ENCODE measurements at places on chromosomes 1 and 21.
A peak's percentile ranks its signal among the peaks of the same experiment; 100 is the strongest.

GRCh38 chr1:113018911-113019310 lies 54.1 kb upstream of the LRIG2 start:
- DNase-seq: no peak

- DNase-seq: no peak
Measured at GRCh38 chr21:45011426-45011825, 63.0 kb upstream of the ADARB1 start.

GRCh38 chr1:207752456-207752998 lies 673 bp downstream of the CD46 start:
- DNase-seq: peak; percentile 38

- peak; percentile 48 for DNase-seq
Measured at GRCh38 chr1:65958561-65959350, 166.1 kb downstream of the PDE4B start.

DNA sequence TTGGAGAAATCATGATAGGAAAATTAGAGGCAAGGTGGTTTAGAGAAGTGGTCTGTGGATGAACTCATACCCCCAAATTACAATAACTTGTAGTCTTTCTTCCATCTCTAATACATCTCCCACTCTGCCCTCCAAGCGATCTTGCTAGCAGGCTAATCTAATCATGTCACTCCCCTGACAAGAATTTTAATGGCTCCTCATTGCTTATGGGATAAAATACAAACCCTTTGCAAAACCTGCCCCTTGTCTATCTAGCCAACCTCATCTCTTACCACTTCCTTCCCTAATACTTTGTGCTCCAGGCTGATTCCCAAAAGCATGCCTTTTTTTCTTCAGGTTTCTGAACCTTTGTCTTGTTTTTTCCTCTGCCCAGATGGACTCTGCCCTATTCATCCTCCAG lies 71.3 kb upstream of the LRRN2 start:
- no peak for DNase-seq

DNA sequence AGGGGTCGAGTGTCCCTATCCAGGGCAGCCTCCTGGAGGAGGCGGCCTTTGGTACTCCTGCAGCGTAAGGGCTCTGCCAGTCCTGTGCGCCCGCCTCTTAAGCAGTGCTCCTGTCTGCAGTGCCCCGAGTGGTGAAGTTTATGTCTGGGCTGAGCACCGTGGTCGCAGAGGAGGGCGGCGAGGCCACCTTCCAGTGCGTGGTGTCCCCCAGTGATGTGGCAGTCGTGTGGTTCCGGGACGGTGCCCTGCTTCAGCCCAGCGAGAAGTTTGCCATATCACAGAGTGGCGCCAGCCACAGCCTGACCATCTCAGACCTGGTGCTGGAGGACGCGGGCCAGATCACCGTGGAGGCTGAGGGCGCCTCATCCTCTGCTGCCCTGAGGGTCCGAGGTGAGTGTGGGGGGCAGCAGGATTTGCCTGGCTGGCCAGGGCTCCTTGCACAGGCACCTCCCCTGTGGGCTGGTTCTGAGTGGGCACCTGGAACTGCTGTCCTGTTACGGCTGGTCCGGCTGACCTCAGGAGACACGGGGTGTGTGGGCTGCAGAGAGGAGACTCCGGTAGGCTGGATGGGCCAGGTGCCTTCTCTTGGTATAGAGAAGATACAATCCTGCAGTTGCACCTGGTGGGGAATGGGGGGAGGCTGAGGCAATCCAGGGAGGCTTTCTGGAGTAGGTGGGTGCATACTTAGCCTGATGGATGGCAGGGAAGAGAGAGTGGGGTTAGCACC lies 66.8 kb downstream of the OBSCN start:
- peak; percentile 44 for DNase-seq

- DNase-seq: no peak
Measured at GRCh38 chr1:65896721-65897120, 104.0 kb downstream of the PDE4B start.

DNA sequence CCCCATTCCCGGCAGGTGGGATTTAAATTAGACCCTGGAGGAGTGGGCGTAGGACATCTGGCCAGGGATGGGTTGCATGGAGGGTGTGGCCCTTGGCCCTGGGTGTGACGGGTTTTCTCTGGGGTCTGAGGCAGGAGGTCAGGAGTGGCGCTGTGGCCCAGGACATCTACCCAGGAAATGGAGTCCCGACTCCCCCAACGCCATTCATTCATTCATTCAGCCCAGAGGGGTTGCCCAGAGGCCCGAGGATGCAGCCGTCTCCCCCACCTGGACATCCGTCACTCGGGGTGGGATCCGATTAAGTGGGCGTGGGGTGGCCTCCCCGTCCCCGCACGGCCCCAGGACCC lies 663 bp downstream of the ATP13A2 start:
- no peak for DNase-seq

DNA sequence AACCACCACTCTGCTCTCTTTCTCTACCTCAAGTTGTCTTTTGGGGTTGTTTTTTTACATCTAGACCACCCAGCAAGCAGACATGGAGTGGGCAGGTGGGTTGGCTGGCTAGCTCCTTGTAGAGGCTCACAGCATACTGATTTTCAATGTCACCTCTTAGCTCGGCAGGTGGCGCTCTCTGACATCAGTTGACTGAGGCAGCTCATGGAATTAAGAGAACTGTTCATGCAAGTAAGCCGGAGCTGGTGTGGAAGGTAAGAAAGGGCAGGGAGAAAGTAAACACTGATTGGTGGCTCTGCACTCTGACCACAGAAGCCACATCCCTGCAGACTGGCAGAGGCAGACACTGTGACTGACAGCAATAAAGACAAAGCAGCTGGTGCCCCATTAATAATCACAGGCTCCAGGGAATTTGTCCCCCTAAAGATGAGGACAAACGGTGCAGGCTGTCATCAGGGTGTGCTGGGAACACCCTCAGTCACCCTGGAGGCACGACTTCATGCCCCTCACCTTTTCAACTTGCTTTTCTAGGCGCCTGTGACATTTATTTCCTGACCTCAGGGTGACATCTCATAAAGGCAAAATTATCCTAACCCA lies 226.8 kb downstream of the LMX1A start:
- DNase-seq: peak; percentile 87

GRCh38 chr1:3627515-3628253 lies 2.9 kb downstream of the TPRG1L start:
- no peak for DNase-seq

GRCh38 chr1:153032677-153033308 lies 1.8 kb downstream of the SPRR1B start:
- DNase-seq: no peak

DNA sequence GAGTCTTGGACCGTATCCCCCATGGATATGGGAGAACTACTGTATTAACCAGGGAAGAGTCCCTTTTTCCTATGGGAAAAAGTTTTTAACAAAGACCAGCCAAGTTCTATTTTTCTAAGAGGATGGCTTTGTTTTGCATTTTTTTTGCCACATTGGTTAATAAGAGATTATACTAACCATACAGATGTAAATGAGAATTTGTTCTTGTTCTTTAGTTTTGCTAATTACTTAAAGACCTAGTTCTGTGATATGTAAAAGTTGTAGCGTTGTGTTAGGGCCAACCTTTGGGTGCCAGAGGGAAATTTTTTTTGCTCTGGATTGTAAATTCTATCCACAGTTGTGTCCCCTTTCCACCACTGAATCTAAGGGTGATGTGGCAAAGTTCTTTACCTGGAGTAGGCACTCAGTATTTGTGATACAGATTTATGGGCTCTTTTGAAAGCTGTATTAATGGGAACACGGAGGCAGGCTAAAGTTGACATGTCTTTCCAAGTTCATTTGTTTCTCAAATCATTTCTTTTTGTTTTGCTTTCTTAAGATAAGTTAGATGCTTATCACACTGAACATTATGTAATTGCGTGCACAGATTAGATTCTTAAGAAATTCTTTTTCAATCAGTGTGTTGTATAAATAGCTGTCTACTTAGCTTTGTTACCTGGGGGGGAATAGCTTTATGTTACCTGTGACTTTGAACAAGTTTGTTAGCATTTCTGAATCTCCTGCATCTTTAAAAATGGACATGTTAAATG lies 2.9 kb downstream of the SOAT1 start:
- no peak for DNase-seq

DNA sequence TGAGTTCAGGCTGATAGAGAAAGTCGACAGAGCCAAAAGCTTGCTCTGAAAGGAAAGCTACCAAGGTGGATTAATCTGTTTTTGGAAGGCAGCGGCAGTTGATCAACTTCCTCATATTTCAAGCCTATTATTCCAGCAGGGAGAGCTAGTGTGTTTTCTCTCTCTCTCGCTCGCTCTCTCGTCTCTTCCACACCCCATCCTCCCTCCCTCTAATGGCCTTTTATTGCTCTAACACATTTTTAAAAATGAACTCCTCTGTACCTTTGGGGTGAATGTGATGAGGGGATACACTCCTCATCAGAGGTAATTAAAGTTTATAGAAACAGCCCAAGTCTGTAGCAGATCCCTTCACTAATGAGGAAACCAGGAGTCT lies 126.4 kb downstream of the CLIC6 start:
- DNase-seq: no peak

DNA sequence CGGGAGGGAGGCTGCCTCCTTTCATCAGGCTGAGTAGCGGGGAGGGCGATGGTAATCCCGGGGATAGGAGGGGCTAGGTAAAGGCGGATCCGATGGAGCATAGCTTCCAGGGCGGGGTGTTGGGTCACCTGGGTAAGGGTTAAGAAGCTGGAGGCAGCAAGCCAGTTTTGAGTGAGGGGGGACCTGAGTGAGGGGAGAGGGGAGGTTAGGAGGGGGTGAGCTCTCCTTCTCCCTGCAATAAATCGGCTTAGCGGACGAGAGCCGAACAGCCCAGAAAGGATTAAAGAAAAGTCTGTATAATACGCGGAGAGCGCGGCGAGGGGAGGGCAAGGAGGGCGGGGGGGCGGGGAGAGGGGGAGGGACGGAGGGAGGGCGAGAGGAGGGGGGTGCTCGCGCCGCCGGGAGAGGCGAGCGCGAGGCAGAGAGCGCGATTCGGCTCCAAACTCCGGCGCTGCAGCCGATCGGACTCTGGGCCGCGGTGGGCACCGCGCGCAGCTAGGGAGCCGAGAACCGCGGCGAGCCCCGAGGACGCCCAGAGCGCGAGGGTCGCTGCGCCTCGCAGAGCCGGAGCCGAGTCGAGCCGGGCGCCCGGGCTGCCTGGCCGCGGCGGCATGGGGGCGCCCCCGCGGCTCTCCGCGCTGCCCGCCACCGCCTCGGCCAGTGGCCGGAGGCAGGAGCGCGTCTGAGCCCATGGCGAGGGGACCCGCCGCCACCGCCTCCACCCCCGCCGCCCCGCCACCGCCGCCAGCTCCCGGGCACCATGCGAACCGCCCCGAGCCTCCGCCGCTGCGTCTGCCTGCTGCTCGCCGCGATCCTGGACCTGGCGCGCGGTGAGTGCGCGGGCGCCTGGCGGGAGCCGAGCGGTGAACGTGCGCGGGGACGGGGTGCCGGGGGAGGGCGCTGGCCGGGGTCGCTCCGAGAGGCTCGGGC lies at the start of gene IGSF21:
IGSF21 (plus strand) TSS at position 430 of the 930 bp plus-strand sequence; CDS start at position 761, 331 bp downstream.
- peak; percentile 82 for DNase-seq

GRCh38 chr1:26544126-26544525 lies 14.6 kb downstream of the RPS6KA1 start:
- DNase-seq: no peak

DNA sequence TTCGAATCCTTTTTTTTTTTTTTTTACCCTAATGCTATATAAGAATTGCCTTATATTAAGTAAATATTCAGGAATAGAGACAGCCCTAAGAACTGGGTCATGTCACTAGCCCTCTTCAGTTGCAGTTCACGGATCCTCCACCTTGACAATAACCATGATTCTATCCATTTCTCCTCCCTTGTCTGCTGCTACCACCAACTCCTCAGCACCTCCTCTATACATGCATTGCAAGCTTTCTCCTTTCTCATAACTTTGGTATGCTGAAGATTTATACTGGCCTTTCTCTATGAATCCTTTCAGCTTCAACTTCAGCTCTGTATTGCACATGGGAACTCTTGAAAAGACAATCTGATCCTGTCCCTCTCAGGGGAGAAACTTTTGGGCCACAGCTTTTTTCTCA lies 14.3 kb upstream of the DR1 start:
- no peak for DNase-seq

- no peak for DNase-seq
Measured at GRCh38 chr1:79232818-79233217, 226.3 kb upstream of the ADGRL4 start.

DNA sequence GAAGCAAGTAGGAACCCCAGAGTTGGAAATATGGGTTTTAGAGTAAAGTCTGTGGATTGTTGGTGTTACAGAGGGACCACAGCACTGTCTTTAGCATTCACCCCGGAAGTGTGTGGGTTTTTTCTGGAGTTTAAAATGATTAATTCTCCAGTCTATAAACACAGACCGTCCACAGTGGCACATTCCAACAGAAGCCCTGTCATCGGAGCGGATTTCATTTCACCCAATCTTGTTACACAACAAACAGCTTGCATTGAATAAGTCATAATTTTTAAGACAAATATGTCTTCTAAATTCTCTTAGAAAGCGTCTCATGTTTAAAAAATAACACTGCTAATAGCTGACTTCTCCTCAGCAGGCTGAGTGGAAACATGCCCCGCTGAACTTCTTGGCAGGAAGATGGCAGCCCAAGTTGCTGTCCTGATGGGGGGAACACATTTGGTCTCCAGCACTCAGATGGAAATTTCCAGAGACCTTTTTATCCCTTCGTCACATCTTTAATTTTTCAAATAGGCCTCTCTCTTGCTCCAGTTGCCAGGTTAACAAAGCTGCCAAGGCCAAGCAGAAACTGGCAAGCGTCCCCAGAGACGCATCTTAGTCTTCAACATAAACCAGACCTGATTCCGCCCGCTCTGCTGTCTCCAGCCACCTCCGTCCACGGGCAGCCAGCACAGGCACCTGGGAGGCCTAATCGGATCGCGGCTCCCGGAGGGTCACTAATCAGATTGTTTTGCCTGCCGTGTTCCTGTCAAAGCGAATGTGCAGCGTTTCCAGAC lies 28.8 kb upstream of the SLC19A1 start:
- DNase-seq: peak; percentile 79

GRCh38 chr1:182811975-182812722 lies 22.6 kb downstream of the NPL start:
- no peak for DNase-seq

DNA sequence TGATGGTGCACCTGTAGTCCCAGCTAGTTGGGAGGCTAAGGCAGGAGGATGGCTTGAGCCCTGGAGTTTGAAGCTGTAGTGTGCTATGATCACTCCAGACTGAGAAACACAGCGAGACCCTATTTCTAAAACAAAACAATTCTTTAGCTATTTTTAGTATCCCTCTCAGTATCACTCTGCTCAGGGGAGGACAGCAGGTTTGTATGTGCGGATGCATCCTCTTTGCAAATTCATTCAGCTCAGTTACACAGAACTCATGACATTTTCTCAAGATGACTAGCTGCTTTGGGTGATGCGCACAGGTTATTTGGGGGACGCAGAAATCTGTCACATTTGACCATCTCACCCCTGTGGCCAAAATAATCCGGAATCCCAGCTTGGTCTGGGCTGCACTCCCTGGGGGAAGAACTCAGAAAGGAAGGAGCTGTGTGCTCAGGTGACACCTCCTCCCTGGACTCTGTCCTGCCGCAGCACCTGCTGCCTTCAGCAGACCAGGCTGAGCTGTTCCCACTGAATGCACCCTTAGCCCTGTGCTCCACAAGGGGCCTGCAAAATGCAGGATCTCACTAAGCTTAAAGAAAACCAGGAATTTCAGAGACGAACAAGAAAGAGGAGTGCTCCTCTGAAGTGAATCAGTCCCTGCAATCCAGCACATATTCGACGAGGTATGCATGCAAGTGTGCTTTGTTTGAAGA lies 89.5 kb upstream of the PGBD5 start:
- DNase-seq: no peak

Data from D341Med (cell line).